ENCODE measurements at places on chromosomes 13 and 19. TPM values are rescaled to one million over a fixed set of nuclear protein-coding genes. Genes with fewer than 3 reads are reported as not detected.
A peak's percentile ranks its signal among the peaks of the same experiment; 100 is the strongest.

Gene RELB
- 2.9 TPM for total RNA-seq

Gene C1QTNF9
- not detected for total RNA-seq

- H3K27me3 ChIP-seq: no peaks in the 10 kb centered on the region
- no peaks in the 10 kb centered on the region for H3K36me3 ChIP-seq
- no peak overlapping the region for H3K27ac ChIP-seq
- no peak for DNase-seq
- peaks cover 13% of the 10 kb centered on the region for H3K4me1 ChIP-seq
Observed at GRCh38 chr13:80083081-80083852, 257.7 kb downstream of the SPRY2 start.

DNA sequence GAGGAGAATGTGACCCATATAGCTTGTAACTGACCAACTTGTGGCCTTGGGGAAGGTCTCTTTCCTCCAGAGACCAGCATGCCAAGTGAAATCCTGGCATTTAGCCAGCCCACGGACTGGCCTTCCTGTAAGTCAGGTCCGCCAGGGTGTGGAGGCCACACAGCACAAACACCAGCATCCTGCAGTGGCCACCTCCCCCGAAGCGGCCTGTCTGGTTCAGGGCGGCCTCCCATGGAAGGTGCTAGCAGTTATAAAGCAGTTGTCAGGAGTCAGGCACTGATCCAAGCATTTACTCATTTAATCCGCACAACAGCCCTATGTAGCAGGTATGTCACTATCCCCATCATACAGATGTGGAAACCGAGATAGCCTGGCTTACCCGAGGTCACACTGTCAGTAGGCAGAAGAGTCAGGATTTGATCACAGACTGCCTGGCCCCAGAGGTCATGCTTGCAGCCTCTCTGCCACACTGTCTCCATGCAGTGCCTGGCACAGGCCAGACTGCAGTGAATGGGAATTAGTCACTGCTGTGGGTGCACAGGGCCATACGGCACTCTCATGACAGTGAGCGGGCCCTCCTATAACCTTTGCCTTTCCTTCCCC lies 36.7 kb downstream of the CAPN12 start:
- peak overlapping the region; percentile 49 for H3K27ac ChIP-seq
- H3K27me3 ChIP-seq: no peaks in the 10 kb centered on the region
- H3K36me3 ChIP-seq: peaks cover 84% of the 10 kb centered on the region
- peaks cover 58% of the 10 kb centered on the region for H3K4me1 ChIP-seq

Gene MBD3L3
- not detected for total RNA-seq

- H3K27me3 ChIP-seq: no peaks in the 10 kb centered on the region
- H3K27ac ChIP-seq: no peak overlapping the region
- no peaks in the 10 kb centered on the region for H3K4me1 ChIP-seq
Observed at GRCh38 chr13:28037399-28037798, 48.9 kb upstream of the URAD start.

DNA sequence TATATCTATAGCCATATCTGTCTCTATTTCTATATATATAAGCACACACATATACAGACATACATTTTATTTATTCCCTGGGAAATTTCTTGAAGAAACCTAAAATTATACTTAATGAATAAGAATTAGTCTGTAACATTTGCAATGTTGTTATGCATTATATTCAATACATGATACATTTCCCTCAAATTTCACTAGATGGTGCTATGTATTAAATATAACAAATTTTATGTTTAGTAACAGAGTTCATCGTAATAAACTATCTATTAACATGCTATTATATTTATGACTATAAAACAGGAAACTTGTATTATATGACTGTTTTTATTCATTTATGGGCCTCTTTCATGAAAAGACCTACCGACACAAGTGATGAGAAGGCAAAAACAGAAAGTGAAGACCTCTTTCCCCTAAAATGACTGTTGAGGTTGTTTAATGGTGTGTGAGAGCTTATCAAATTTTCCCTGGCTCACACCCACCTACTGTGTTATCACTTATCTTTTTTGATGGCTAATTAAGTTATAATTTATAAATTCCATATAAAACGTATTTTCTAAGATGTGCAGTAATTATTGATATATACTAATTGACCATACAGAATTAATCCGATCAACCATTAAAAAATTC lies 881.9 kb downstream of the SLITRK6 start:
- H3K36me3 ChIP-seq: no peaks in the 10 kb centered on the region
- H3K4me1 ChIP-seq: no peaks in the 10 kb centered on the region
- H3K27me3 ChIP-seq: no peaks in the 10 kb centered on the region
- DNase-seq: no peak
- H3K27ac ChIP-seq: no peak overlapping the region

- H3K36me3 ChIP-seq: no peaks in the 10 kb centered on the region
- no peak overlapping the region for H3K4me3 ChIP-seq
- no peak overlapping the region for H3K27ac ChIP-seq
- H3K4me1 ChIP-seq: no peaks in the 10 kb centered on the region
Observed at GRCh38 chr13:62171697-62172096, 756.0 kb upstream of the PCDH20 start.

DNA sequence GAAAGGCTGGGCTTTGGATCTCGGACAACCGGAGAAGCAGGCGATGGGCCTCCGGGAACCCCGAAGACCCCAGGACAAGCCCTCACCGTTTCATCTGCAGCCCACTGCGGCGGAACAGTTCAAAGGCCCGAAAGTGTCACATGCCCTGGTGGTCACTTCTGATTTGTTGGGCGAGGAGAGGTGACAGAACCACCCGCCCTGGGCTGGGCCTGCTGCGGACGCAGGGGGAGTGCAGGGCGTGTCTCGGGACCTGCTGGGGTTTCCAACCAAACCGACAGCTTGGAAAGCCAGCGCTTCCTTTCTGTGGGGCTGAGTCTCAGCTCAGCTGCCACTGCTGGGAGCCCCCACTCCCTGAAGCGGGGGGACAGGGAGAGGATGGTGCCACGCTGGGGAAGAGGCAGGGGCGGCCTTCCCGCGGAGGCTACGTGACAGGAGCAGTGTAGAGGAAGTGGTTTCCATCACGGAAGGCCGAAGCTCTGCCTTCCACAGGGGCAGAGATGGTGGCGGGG lies 22.8 kb upstream of the ZBTB7A start:
- no peaks in the 10 kb centered on the region for H3K27me3 ChIP-seq
- H3K36me3 ChIP-seq: no peaks in the 10 kb centered on the region
- no peak overlapping the region for H3K4me3 ChIP-seq
- DNase-seq: no peak

GRCh38 chr19:16153582-16154336 lies 10.3 kb downstream of the HSH2D start:
- no peaks in the 10 kb centered on the region for H3K36me3 ChIP-seq
- H3K27ac ChIP-seq: no peak overlapping the region
- H3K4me3 ChIP-seq: no peak overlapping the region
- no peak for DNase-seq
- H3K27me3 ChIP-seq: no peaks in the 10 kb centered on the region
- no peaks in the 10 kb centered on the region for H3K4me1 ChIP-seq

- no peak overlapping the region for H3K27ac ChIP-seq
- peak; percentile 81 for DNase-seq
- no peaks in the 10 kb centered on the region for H3K36me3 ChIP-seq
- no peak overlapping the region for H3K4me3 ChIP-seq
- no peaks in the 10 kb centered on the region for H3K4me1 ChIP-seq
Observed at GRCh38 chr13:63842102-63842501, 2426.5 kb upstream of the PCDH20 start.

GRCh38 chr19:34734537-34735103 lies 577 bp downstream of the ZNF181 start:
- peak overlapping the region; percentile 96 for H3K27ac ChIP-seq
- peaks cover 32% of the 10 kb centered on the region for H3K4me1 ChIP-seq
- no peak for DNase-seq
- peaks cover 38% of the 10 kb centered on the region for H3K36me3 ChIP-seq
- no peaks in the 10 kb centered on the region for H3K27me3 ChIP-seq
- H3K4me3 ChIP-seq: peak overlapping the region; percentile 74

- no peak overlapping the region for H3K4me3 ChIP-seq
- no peaks in the 10 kb centered on the region for H3K36me3 ChIP-seq
Observed at GRCh38 chr13:80265348-80265747, 75.6 kb downstream of the SPRY2 start.

DNA sequence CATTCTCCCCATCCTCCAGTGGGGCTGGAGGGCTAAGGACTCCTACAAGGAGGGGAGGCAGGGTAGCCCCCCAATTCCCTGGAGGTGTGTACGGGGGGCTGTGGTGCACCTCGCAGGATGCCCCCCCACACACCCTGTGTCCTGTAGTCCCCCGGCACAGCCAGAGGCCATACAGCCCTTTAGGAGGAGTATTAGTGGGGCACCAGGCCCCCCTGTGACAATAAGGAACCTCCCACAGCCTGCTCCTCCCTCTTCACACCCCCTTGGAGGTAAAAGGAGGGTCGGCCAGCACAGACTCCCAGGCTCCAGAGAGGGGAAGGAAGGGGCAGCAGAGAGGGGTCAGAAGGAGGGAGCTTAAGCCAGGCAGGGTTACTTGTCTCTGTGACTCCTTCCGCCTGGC lies at the start of gene NANOS3:
Gene NANOS3, plus strand, starts transcription at position 301 of the 400 bp plus-strand sequence. CDS start 115 bp downstream, outside the sequence.
- no peaks in the 10 kb centered on the region for H3K36me3 ChIP-seq
- DNase-seq: no peak
- H3K27me3 ChIP-seq: no peaks in the 10 kb centered on the region
- H3K4me1 ChIP-seq: peaks cover 37% of the 10 kb centered on the region
- no peak within 1 kb of the TSS for H3K4me3 ChIP-seq

GRCh38 chr13:109945206-109945960 lies 159.0 kb upstream of the IRS2 start:
- no peak overlapping the region for H3K4me3 ChIP-seq
- no peaks in the 10 kb centered on the region for H3K4me1 ChIP-seq
- H3K27ac ChIP-seq: no peak overlapping the region
- H3K36me3 ChIP-seq: no peaks in the 10 kb centered on the region
- DNase-seq: no peak
- no peaks in the 10 kb centered on the region for H3K27me3 ChIP-seq

Gene DACT3
- 13.8 TPM for total RNA-seq

Gene CCDC70
- not detected for total RNA-seq

Gene ZNF497
- total RNA-seq: 3.4 TPM

Gene AP1M2
- total RNA-seq: 29.0 TPM

DNA sequence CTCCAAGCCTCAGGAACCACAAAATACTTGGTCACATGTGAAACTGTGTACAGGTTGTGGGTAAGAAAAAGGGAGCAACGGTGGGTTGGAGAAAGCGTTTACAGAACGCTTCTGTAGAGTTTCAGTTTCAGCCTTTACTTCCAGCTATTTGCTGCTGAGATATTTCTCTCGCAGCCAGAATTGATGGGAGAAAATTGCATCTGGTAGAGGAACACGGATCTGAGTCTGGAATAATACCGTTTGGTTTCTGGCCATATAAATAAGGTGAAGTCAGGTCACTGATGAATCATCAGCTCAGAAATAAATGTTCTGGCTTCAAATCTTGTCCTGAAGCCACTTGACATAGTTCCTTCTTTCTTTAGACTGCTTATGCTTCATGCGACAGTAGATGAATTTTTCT lies 20.3 kb upstream of the RFC3 start:
- H3K4me1 ChIP-seq: no peaks in the 10 kb centered on the region
- H3K27ac ChIP-seq: no peak overlapping the region
- H3K4me3 ChIP-seq: no peak overlapping the region

DNA sequence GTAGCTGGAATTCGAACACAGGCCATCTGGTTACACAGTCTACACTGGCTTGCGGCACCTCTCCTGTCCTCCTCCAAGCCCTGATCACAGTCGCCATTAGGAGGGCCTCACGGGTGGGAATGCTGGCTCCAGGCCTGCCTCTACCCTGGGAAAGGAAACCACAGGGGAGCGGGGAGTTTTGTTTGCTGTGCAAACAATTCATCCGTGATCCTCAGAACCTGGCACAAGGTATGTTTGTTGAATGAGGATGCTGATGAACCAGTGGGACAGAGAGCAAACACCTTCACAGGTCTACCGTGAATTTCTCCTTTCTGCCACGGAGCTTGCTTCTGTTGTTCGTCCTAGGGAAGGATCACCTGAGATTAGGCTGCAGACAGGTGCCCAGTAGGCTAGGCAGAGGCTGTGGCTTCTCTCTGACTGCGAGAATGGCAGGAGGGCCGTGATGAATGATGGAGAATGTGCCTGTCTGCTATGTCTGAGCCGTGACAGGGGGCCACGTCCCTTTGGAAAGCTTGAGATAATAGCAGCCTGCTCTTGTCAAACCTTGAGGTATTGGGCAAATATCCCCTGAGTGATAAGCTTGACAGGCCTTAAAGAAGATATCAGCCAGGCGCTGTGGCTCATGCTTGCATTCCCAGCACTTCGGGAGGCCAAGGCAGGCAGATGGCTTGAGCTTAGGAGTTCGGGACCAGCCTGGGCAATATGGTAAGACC lies 36.7 kb downstream of the PIN1 start:
- H3K36me3 ChIP-seq: no peaks in the 10 kb centered on the region
- H3K4me3 ChIP-seq: no peak overlapping the region
- H3K27me3 ChIP-seq: no peaks in the 10 kb centered on the region
- no peak overlapping the region for H3K27ac ChIP-seq
- H3K4me1 ChIP-seq: no peaks in the 10 kb centered on the region

Data from vagina (tissue), 2 donors.